ENCODE measurements at places on chromosomes 16 and 17.

- peak; percentile 91 for DNase-seq
Measured at GRCh38 chr16:67184995-67185650, 1.4 kb upstream of the MATCAP1 start.

- no peak for DNase-seq
Measured at GRCh38 chr16:72029567-72030271, 21.2 kb downstream of the DHODH start.

GRCh38 chr16:54136276-54136625, 150.3 kb downstream of the IRX3 start:
- DNase-seq: no peak

DNA sequence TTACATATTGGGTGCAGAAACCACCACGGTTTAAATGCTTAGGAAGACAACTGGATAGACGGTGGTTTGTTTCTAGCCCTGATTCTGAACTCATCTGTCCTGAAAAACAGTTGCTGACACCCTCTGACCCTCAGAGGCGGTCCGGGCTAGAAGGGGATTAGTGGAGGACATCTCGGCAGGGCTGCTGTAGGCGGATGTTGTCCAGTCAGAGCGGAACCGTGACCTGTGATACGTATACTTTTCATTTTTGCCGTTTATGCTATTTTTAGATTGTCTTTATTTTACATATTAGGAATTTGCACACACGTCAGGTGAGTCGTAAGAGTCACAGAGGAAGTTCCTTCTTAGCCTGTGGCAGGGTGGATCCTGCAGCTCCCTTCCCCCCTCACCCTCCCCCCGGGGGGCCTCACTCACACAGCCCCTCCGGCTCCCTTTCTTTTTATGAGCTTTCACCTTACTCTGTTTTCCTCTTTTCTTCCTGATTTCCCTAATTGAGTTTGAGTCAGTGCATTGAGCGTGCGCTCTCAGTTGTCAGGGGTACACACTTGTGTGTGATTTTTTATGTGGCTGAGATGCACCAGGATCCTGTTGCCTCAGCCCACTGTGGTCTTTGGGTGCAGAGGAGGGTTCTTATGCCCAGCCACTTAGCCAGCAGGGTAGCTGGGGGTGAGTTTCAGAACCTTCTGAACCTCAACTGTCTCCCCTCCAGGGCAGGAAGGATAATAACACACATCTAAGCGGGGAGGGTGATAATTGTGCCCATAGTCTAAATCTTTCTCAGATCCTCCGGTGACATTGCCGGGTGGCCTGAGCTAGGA, 211.1 kb upstream of the CHMP6 start:
- no peak for DNase-seq

DNA sequence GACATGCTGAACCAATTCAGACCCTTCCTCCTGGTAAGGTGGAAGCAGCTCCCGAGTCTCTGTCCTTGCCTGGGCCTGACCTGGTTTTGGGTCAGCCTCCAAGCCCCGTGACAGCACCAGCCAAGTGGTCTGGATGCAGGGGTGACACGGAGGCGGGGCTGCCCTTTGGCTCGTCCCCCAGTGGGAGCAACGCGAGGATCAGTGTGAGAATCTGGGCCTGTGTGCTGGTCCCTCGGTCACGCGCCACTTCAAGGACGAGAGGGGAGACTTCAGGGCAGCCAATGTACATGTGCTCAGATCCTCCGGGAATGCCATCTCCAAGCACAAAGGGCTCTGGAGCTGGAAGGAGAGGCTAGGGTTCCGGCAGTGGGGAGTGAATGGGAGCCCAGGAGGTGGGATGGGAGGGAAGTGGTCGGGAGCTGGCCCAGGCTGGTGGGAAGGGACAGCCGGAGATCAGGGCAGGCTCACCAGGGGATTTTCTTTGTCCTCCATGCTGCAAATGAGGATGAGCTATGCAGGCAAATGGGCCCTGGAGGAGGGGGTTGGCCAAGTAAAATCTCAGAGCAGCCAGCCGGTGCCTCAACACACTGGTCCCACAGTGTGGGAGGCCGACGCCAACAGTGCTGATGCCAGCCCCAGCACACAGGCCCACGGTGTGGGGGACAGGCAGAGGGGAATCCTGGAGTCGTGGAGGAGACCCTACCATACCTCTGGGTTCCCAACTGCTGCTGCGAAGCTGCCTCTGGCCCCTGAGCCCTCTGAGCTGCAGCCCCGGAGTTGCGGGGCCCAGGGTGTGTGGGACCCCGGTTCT, 4.2 kb upstream of the NDRG4 start:
- no peak for DNase-seq

DNA sequence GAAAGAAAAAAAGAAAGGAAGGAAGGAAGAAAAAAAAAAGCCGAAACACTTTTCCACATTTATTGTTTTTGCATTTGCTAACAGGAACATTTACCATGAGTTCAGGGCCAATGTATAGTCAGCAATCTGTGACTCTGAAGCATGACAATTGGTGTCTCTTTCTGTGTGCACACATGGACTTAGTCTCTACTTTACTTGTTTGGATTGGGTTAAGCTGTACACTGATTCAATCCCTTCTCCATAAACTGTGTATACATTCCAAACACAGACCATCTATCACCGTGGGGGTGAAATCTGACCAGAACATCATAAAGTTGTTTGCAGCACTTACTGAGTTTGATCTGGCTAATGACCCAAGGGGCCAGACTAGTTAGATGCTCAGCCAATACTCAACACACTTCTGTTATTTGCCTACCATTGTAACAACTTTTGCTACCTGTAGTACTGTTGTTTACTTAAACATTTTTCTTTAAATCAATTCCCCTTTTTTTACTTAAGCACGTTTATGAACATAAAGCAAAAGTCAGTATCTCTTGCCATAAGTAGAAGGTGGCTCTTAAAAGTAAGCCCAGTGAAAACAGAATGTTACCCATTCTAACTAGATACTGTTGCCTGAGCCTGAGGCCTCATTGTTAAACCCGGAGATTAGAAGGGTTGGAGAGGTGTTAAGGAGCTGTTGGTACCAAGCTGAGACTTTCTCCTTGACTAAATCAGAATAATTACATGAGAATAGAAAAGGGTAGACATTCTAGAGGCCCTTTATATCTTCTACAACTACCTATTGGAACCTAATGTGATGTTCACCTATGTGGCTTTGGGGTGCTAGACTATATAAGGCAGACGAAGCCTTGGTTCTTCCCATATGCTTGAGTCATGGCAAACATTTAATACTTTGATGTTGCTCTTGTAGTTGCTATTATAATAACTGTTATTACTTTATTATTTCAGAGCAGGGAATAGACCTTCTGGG, 41.8 kb downstream of the SCNN1B start:
- DNase-seq: no peak

GRCh38 chr16:27444015-27444414, 42.0 kb downstream of the IL21R start:
- DNase-seq: no peak

GRCh38 chr16:48628359-48628985, 18.5 kb upstream of the N4BP1 start:
- no peak for DNase-seq

DNA sequence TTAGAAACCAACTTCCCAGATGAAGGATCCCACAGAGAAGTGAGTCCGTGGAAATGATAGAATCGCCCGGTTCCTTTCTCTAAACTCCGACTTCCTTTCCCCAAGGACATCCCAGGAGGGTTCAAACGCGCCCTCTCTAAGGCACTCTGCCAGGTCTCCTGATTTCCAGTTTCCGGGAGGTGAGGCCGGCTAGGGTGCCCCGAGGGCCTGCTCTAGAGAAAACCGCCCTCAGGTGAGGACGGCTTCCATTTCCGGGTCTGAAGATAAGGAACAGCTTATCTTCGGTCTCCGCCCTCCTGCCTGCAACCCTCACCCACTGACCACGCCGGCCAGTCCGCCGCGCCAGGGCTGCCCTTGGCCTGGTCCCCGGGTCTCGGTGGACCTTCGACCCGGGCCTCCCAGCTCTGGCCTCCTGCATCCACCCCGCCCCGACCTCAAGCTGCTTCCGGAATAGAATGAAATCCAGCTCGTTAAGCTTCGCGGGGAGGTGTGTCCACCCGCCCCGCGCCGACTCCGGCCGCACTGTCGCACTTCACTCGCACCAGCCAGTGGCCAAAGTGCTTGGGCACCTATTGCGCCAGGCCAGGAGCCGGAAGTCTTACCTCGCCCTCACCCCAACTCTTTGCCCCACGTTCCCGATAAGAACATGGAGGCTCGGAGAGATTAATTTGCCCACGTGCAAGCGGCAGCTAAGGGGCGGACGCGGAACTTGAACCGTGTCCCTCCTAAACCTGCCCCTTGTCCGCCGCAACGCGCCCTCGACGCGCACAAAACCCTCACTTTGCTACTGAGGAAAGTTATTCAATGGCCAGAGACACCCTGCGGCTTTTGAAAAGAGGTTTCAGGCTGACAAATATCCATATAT, 836 bp upstream of the MMP15 start:
- peak; percentile 45 for DNase-seq

- peak; percentile 50 for DNase-seq
Measured at GRCh38 chr16:2874912-2875362, 8.1 kb upstream of the FLYWCH2 start.

DNA sequence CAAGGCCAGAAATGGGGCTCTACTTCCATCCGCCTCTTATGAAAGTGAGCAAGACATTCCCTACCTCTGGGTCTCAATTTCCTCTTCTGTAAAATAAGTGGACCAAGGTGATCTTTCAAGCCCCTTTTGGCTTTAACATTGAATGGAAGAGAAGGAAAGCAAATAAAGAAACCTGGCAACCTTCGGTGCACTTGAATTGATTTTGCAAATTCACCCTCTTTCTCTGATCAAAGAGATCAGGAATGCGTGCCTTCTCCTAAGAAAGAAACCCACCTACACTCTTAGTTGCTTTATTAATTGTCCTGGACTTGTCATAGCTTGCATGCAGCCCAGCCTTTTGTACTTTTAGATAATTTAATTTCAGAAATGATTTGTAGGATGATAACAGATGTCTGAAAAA, 3.0 kb downstream of the MSI2 start:
- no peak for DNase-seq

DNA sequence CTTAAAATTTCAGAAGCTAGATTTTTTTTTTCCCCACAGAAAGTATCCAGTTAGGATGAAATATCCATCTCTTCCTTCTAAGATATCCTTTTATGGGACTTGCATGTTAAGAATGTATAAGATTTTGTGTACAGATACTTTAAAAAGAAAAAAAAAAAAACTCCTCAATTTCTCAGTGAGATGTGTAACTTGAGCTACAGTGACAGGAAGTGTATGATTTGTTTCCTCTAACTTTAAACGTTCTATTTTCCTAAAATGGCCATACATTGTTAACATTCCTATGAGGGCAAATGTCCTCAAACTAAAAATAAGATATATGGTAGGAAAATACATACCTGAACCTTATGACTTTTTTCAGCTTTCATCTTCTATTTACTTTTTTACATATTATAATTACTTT, 8.9 kb downstream of the FBXO47 start:
- DNase-seq: no peak

DNA sequence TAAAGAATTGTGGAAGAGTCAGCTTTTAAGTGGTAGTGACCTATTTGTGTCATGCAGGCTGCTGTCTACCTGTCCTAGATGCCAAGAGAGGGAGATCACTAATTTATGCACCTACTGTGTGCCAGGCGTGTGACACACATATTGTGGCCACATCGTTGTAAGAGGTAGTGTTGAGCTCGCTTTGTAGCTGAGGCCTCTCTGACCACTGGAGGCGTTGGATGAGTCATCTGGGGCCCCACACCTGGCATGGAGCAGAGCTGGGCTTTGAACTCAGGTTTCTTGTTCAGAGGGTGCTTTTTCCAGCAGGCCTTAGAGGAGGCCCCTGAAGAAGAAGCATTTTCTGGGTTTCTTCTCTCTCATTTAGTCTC, 52.3 kb upstream of the LGALS9 start:
- DNase-seq: no peak

DNA sequence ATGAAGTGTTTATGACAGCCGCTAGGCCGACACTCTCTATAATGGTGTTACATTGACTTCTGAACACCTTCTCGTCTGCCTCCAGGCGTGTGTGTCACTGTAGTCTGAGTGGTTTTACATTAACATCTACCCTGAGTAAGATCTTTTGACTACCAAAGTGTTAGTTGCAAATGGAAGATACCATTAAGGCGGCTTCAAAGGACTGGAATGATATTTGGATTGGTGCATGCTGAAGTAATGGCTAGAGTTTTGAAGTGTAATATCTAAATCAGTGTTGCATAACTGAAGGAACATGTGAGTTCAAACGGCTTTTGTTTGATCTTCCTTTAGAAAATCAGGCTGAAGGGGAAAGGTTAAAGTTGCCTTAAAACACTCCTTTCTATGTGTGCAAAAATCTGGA, 52.2 kb downstream of the BCAS3 start:
- DNase-seq: peak; percentile 29

DNA sequence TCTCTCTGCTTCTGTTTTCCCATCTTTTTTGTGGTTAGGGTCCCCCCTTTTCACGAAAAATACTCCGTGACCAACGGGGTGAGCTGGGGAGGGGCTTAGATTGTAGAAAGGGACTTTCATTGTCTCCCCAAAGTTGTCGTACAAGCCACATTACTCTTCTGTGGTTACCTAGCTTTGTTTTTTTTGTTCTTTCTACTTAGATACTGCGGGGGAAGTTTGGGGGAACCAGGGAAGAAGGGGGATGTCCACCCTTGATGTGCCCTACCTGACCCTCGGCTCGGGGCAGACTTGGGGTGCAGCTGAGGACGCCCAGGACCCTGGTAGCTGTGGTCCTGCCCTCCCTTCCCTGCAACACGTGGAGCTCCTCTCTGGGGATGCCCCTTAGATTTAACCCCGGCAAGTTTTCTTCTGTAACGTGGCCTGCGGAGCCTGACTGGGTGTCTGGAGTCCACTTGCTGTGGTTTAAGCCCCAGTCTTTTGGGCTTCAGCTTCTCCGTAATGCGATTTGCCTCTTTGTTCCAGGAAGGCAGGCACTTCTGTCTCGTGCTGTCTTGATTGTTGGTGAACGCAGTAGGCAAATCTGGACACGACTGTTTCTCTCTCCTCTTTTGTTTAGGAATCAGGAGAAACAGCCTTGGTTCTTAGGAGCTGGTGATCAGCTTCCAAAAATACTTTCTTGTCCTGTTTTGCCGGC, 892 bp downstream of the ABCC1 start:
- DNase-seq: peak; percentile 38

- DNase-seq: no peak
Measured at GRCh38 chr17:57104461-57105175, 19.6 kb downstream of the AKAP1 start.

DNA sequence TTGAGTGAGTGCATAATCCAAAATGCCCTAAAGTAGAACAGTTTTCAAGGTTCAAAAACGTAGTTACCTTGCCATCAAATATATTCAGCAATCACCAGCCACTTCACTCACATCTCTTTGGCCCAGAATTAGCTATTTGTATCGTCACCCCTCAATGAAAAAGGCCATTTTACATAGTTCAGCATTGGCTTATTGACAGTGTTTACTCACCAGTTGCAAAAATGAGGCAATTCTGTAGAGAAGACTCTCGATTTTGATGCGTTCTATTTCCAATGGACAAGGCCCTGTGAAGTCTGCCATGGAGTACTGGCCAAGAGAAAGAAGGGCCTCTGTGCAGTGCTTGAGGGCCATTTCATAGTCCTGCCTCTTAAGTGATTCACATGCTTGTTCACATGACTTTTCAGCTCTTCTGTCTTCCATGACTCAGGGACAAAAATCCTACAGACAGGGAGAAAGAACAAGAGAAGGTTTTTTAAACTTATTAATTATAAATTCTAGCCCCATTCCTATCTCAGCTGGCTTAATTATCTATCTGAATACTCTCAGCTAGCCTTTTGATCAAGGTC, 26.5 kb downstream of the HELZ start:
- DNase-seq: no peak

Measured in left lung (tissue), 14 donors.